ENCODE measurements at places on chromosomes 4 and X.
A peak's percentile ranks its signal among the peaks of the same experiment; 100 is the strongest.

- no peak for DNase-seq
These were observed 395.9 kb upstream of the EMCN start for GRCh38 chr4:100913685-100914084.

DNA sequence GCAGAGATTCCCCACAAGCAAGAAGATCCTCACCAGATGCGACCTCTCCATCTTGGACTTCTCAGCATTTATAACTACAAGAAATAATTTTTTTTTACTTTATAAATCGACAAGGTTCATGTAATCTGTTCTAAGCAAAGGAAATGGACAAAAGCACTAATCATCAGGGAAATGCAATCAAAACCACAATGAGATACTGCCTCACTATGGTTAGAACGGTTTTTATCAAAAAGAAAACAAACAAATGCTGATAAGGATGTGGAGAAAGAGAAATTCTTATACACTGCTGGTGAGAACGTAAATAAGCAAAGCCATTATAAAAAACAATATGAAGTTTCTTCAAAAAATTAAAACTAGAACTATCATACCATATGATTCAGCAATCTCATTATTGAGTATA, 1382.6 kb downstream of the ARAP2 start:
- DNase-seq = no peak

DNA sequence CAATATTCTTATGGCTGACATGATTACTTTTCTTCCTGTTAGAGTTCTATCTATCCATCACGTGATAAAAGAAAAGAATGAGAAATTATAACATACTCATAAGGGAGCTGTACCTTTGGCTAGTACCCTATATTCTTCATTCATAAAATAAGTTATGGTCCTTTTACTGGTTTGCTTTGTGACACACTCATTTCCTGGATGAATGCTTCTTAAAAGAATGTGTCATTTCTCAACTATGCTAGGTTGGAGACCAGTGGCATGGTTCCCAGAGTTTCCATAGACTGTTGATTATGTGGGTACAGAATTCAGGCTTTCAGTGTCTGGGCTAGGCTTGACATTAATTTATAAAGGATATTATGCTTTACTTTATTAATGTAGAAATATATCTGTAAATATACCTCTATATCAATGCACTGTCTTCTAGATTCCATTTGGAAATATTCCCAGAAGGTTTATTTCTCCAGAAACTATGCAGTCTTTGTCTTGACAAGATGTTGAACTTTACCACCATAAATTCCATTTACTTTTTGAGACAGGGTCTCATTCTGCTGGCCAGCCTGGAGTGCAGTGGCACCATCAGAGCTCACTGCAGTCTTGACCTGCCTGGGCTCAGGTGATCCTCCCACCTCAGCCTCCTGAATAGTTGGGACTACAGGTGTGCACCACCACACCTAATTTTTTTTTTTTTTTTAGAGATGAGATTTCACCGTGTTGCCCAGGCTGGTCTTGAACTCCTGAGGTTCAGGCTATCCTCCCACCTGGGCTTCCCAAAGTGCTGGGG, 23.8 kb downstream of the NUDT6 start:
- no peak for DNase-seq

DNA sequence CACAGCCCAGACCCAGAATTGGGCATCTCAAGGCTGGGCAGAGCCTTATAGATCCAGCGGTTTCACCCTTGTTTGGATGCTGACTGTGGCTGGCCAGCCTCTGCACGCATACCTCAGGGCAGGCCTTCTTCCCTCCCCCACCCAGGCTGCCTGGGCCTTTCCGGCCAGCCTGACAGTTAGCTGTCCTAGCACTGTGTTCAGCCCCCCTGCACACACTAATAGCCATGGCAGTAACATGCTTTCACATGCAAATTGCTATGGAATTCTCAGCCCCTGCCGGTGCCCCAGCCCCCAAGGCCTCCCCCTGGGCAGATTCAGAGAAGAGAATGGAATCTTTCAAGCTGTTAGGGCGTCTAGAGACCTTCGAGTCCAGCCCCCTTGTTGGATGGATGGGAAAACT, 17.7 kb downstream of the EFNB1 start:
- no peak for DNase-seq

DNA sequence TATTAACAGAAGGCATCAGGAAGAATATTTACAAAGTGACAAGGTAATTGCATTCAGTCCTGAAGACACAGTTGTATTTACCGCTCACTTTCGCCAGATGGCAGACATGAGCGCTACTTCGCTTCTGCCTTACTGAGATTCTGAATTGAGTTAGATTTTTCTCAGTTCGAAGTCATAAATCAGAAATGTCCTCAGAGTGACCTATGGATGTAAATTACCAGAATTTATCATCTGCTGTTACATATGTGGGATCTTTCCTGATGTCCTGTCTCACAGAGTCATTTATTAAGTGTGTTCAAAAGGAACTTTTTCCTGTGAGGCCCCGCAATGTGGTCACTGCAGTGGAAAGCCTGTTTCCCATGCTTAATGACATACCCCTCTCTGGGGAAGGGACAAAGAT, 97.3 kb upstream of the DCLK2 start:
- peak; percentile 67 for DNase-seq

Data from tibial artery (tissue), 4 donors.